ENCODE measurements at places on chromosomes 3 and 15.

DNA sequence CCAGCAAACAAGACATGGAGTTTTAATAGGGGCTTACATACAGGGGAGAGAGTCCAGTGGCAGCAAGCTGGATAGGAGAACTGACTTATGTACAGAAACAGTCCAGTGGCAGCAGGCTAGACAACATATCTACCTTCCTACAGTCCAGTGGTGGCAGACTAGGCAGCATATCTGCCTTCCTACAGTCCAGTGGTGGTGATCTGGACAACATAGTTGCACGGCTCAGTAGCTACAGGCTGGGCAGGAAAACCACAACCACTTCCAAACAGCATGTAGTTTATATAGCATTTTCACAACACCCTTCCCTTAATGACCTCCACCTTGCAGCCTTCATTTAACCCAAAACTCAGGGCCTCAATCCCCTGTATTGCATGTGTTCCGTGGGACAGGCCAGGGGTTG, 181.3 kb upstream of the EIF1B start:
- DNase-seq = no peak

GRCh38 chr3:29291260-29291981, 10.6 kb downstream of the RBMS3 start:
- DNase-seq = no peak

GRCh38 chr3:37295925-37296324, 121.5 kb upstream of the LRRFIP2 start:
- no peak for DNase-seq

- no peak for DNase-seq
These were observed 124.9 kb downstream of the IGSF11 start for GRCh38 chr3:118909763-118910162.

GRCh38 chr15:60083318-60083717, 79.2 kb downstream of the FOXB1 start:
- DNase-seq = no peak

GRCh38 chr3:5298453-5298852, 110.9 kb downstream of the EDEM1 start:
- no peak for DNase-seq

DNA sequence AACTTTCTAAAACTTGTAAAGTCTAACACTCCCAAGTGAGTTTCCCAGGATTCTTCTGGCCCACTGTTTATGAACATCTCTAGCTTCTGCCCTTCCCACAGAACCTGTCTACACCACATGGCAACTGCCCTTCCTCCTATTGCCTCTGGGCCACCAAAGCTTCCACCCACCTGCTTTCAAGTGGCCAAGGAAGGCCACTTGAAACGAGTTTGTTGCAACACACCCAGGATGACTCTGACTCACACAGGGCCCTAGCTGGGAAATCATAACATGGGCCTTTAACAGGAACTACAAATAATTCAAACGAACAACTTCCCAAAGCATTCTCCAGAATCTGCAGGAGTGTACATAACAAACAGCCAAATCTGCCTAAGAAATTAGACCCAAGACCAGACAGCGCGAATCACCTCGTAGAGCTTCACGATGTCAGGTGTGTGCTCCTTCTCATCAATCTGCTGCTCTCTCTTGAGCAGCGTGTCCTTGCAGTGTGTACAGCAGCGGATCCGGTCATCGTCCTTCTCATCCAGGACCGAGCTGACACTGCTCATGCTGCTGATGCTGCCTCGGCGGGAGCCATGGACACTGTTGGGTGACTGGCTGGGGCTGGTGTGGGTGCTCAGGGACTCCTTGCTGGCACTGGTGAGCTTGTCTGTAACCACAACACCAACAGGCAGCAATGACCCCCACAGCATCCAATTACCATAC, 16.8 kb downstream of the RBSN start:
- DNase-seq = no peak

Measured in stimulated activated CD8-positive, alpha-beta memory T cell treated with anti-CD3 and anti-CD28 coated beads, Interleukin-2, amount 100 ng/mL, for 1 hour (primary cell).